Foreskin melanocyte (primary cell): ENCODE measurements at places on chromosomes 11 and 22.
A peak's percentile ranks its signal among the peaks of the same experiment; 100 is the strongest.

GRCh38 chr11:8603696-8604077, 9.7 kb upstream of the STK33 start:
- DNase-seq: no peak

GRCh38 chr22:41481925-41482318, 13.0 kb downstream of the ACO2 start:
- DNase-seq: no peak

DNA sequence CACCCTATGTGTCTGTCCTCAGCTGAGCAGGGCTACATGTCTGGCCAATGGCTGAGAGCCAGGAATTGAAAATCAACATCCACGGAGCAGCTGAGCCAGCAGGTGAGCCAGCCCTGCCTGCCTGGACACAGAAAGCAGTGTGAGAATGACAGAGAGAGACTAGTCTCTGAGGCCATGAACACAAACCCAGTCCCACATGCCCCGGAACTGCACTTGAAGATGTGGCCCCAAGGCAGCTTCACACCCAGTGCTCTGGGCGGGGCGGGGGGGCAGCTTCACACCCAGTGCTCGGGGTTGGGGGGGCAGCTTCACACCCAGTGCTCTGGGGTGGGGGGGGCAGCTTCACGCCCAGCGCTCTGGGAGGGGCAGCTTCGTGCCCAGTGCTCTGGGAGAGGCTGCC, 37.6 kb downstream of the TRMU start:
- no peak for DNase-seq

- DNase-seq: no peak
Measured at GRCh38 chr22:39732625-39733024, 160.9 kb downstream of the ENTHD1 start.

DNA sequence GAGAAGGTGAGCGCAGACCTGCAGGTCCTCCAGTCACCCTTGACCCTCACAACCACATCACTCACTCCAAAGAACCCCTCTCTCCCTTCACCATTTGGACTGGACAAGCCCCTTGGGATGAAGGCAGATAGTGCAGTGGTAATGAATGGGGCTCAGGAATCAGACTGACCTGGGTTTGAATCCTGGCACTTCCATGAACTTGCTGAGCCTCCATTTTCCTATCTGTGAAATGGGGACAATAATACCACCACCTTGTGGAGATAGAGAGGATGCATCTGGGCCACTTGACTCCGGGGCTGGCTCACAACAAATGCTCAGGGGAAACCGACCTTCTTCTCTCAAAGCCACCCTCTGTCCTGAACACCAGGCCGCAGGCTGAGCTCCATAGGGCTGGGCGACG, 178.1 kb downstream of the ST3GAL4 start:
- DNase-seq: no peak

GRCh38 chr11:43517518-43517917, 158.8 kb downstream of the TTC17 start:
- peak; percentile 52 for DNase-seq

GRCh38 chr11:129853518-129854231, 38.0 kb downstream of the TMEM45B start:
- no peak for DNase-seq

DNA sequence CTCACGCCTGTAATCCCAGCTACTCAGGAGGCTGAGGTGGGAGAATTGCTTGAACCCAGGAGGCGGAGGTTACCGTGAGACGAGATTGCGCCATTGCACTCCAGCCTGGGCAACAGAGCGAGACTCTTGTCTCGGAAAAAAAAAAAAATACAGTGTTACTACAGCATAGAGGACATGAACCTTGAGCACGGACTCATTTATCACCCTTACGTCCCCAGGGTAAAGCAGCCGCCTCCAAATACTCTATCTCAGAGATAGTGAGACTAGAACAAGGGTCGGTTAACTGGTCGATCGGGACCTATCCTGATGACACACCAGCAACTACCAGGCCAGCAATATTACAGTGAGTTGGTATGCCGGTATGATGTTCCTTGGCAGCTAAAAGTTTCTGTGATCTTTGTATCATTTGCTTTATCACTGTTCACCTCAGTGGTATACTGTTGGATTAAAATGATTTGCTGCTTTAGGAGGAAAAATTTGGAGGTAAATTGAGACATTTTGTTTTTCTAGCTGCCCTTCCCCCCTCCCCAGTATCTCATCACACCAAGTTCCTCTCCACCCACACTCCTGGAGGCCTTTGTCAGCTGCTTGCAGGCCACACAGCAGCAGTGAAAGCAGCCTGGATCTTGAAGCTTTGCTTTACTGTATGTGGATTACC, 7.0 kb upstream of the SIDT2 start:
- no peak for DNase-seq

DNA sequence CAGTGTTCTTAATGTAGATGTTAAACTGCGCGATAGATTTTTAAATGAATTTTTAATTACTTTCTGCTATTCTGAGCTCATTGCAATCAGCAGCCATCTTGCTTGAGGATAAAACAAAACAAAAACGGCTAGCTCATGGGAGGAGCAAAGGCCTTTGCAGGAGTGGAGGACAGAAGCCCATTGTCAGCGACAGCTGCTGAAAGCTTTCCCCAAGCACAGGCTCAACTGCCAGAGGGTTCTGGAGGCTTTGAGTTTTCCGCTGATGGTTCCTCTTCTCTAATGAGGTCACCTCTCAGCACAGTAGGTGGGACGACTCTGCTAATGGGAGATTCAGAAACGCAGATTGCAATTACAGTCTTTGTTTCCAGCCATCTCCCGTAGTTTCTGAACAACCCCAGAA, 167.1 kb upstream of the TTC12 start:
- peak; percentile 69 for DNase-seq

DNA sequence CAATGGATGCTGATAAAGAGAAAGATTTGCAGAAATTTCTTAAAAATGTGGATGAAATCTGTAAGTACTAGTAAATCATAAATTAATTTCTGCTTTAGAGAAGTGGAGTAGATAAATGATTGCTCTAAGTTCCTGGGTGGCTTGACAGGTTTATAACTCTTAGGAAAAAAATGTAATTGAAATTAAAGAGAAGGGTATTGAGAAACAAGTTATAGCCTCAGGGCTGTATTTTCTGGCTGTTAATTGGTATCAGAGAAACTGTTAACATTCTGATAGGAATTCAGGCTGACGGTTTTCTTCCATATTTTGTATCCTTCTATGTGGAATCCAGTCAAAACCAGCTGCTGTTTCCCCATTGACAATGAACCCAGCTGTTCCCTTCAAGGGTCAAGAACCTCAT, 1.9 kb downstream of the TTC12 start:
- DNase-seq: no peak

DNA sequence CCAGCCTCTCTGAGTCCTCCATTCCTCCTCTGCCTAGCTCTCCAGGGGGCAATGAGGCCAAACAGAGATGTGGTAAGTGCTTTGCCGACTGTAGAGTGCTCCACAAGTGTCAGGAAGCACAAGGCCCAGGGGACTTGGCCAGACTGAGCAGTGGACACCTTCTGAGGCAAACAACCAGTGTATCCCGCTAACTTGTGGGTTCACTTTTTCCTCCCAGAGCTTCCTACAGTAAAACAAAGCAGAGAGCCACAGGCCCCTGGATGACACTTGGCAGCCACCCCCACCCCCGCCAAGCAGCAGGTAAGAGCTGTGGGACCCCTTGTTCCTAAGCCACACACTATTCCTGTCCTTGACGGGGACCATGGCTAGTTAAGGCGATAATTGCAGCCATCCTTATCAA, 160.9 kb downstream of the CACNA1I start:
- DNase-seq: no peak

DNA sequence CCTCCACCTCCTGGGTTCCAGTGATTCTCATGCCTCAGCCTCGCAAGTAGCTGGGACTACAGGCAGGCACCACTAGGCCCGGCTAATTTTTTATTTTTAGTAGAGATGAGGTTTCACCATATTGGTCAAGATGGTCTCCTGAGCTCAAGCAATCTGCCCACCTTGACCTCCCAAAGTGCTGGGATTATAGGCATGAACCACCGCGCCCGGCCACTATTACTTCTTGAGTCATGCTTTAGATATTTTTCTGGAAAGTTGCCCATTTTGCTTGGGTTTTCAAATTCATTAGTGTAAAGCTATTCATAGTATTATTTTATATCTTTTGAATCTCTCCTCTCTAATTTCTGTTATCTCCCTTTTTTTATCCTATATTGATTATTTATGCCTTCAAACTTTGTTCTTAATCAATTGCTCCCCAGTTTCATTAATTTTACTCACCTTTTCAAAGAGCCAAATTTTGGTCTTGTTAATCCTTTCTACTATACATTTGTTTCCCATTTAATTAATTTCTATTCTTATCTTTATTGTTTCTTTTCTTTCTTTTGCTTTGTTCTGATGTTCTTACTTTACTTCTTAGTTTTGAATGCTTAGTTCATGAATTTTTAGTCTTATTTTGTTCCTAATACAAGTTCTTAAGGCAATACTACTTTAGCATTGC, 10.3 kb upstream of the RAC2 start:
- DNase-seq: no peak

GRCh38 chr11:47514825-47515647, 37.9 kb downstream of the CELF1 start:
- DNase-seq: peak; percentile 45

DNA sequence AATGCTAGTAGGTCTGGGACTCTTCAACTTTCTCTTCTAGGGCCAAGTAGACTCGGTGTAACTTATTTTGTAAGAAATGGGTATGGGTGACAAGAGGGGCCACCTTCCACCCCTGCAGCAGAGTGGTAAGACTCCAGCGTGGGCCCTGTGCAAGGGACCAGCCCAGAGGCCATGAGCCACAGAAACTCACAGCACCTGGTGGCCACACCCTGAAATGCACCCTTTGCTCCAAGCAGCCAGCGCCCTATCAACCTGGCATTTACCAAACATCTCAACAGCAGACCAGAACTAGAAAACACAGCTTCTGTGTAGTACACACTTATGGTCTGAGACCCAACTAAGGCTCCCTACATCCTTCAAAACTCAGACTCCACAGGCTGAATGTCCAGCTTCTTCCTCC, 5.7 kb downstream of the CDCA5 start:
- no peak for DNase-seq

DNA sequence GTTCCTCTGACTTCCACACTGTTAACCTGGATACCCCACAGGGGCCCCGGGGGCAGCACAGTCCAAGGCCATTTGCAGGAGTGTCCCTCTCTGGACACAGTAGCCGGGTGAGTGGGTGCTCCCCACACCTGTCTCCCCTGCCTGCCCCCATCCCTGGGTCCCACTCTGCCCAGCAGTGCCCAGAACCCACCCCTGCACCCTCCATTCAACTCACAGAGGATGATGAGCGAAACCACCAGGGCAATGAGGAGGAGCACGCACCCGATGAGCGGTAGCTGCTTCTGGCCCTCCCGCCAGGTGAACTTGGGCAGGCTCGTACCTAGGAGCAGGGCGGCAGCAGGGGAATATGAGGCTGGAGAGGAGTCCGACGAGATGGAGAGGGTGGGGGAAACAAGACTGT, 12.2 kb downstream of the TMPRSS13 start:
- no peak for DNase-seq

DNA sequence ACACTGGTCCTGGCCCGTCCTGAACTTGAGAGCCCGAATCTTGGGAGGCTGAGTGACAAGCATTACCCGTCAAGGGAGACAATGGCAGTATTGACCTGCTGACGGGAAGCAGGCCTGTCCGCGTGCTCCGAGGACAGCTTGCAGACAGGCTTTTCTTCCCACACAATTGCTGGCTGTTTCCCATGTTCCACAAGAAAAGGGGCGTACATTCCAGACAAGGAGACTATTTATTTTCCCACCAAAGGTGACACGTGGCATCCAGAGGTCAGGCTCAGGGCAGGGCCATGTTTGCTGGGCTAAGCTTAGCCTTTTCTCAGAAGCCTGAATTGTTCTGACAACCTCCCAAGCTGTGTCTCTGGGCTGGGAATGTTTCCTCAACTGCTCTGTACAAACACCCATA, 86.9 kb upstream of the SPON1 start:
- peak; percentile 97 for DNase-seq

DNA sequence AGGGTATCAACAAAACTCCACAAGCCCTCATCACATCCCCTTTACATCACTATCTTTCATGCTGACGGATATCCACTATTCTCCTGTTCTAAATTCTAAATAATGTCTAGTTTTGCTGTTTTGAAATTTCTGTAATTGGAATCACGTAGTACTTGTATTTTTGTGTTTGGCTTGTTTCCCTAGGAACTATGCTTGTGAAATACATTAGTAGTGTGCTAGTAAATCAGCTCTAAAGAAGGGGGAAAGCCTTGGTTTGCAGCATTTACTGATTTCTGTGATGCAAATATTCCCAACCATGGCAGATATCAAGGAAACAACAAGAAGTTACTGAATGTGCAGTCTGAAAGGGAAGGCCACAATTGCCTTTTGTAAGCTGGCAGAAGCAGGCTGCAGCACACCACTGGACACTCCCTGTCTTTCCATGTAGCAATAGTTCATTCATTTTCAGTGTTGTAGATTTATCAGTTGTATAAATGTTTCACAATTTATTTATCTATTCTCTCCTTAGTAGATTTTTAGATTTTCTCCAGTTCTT, 4.7 kb upstream of the FOLH1 start:
- DNase-seq: no peak

GRCh38 chr22:26170795-26171580, 1.7 kb downstream of the SEZ6L start:
- no peak for DNase-seq

DNA sequence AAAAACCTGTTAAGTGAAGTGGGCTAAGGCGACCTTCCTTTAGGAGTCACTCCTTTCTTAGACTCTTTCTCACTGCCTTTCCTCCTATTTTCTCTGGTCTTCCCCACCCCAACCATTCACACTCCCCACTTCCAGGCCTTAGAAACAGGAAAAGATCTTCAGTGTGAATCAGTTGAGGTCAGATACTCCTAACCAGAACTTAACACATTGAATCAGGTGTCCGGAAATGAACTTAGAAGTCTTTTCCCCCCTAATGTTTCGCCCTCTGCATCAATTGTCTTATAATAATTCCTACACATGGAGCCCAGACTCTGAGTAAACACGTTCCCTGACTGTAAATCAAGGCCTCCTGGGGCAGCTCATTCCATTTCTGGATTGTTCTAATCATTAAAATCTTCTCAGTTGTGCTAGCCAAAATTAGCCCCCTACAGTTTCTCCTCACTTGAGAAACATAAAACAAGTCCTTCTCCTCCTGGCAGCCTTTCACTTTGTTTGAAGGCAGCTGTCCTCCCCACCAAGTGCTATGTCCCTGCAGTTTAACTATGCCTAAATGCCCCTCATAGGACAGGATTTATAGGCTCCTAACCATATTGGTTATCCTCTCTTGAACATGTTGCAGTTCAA, 32.7 kb upstream of the USP47 start:
- DNase-seq: no peak

- no peak for DNase-seq
Measured at GRCh38 chr11:66367561-66368312, 3.8 kb downstream of the SLC29A2 start.

- no peak for DNase-seq
Measured at GRCh38 chr11:64745189-64745520, 1.2 kb upstream of the RASGRP2 start.

- no peak for DNase-seq
Measured at GRCh38 chr11:130858215-130858614, 58.1 kb downstream of the SNX19 start.

GRCh38 chr22:37309211-37310074, 27.1 kb downstream of the CYTH4 start:
- no peak for DNase-seq

- no peak for DNase-seq
Measured at GRCh38 chr11:87970762-87971161, 204.5 kb downstream of the RAB38 start.
